ENCODE measurements at places on chromosomes 1 and 21. TPM values are rescaled to one million over a fixed set of nuclear protein-coding genes. Genes with fewer than 3 reads are reported as not detected.

Gene SKI
- polyA plus RNA-seq, result 60.1 TPM

Gene NCMAP
- polyA plus RNA-seq, result 0.05 TPM

Gene TMEM81
- polyA plus RNA-seq, result 2.5 TPM

Gene TAL1
- 3.5 TPM for polyA plus RNA-seq

Gene PROK1
- not detected for polyA plus RNA-seq

Gene SNIP1
- 7.7 TPM for polyA plus RNA-seq

Gene TNFRSF4
- polyA plus RNA-seq, result 3.7 TPM

Gene OR14K1
- not detected for polyA plus RNA-seq

Gene NBPF6
- not detected for polyA plus RNA-seq

Gene UBE2J2
- polyA plus RNA-seq, result 38.8 TPM

Gene HJV
- polyA plus RNA-seq, result 173 TPM

Gene CEP170
- 54.5 TPM for polyA plus RNA-seq

Gene KIF2C
- polyA plus RNA-seq, result 10.8 TPM

Gene DEPDC1
- 9.1 TPM for polyA plus RNA-seq

Gene MROH9
- not detected for polyA plus RNA-seq

Gene TRIM67
- polyA plus RNA-seq, result 0.12 TPM

Gene HDAC1
- 48.1 TPM for polyA plus RNA-seq

Gene AADACL4
- not detected for polyA plus RNA-seq

Gene PAPPA2
- polyA plus RNA-seq, result 0.25 TPM

Gene SLC5A9
- 1.6 TPM for polyA plus RNA-seq

Gene SPRR1B
- polyA plus RNA-seq, result 0.24 TPM

Gene EPHX1
- polyA plus RNA-seq, result 32.0 TPM

Gene LRRN2
- 8.5 TPM for polyA plus RNA-seq

Gene TADA1
- 16.5 TPM for polyA plus RNA-seq

Gene PFDN2
- 59.9 TPM for polyA plus RNA-seq

Gene OXCT2
- polyA plus RNA-seq, result 0.35 TPM

Gene ACTN2
- 1,681 TPM for polyA plus RNA-seq

Gene ZC3H12A
- polyA plus RNA-seq, result 1.6 TPM

Gene MEF2D
- 61.8 TPM for polyA plus RNA-seq

Gene KRTAP13-2
- polyA plus RNA-seq, result not detected

Gene GLMN
- polyA plus RNA-seq, result 12.6 TPM

Gene TFF2
- not detected for polyA plus RNA-seq

Gene FCER1A
- polyA plus RNA-seq, result 0.42 TPM

Gene CRP
- polyA plus RNA-seq, result not detected

Gene SPRR4
- not detected for polyA plus RNA-seq

Gene C4BPA
- polyA plus RNA-seq, result 0.14 TPM

Gene VPS45
- polyA plus RNA-seq, result 39.6 TPM

Gene RIPPLY3
- polyA plus RNA-seq, result not detected

Gene PRDM16
- polyA plus RNA-seq, result 0.85 TPM

Gene EXO5
- polyA plus RNA-seq, result 8.0 TPM

Gene RABIF
- 5.8 TPM for polyA plus RNA-seq

Gene STMN1
- 582 TPM for polyA plus RNA-seq

Gene BRDT
- polyA plus RNA-seq, result not detected

Gene OR6K3
- not detected for polyA plus RNA-seq

Gene GPR25
- polyA plus RNA-seq, result not detected

Gene GOLT1A
- not detected for polyA plus RNA-seq

Gene CACNA1E
- 0.22 TPM for polyA plus RNA-seq
